ENCODE measurements at places on chromosomes 11 and 22. TPM values are rescaled to one million over a fixed set of nuclear protein-coding genes. Genes with fewer than 3 reads are reported as not detected.
A peak's percentile ranks its signal among the peaks of the same experiment; 100 is the strongest.

Gene ALG8
- 17.9 TPM for total RNA-seq

Gene ALX4
- not detected for total RNA-seq

Gene PDGFB
- 75.7 TPM for total RNA-seq

- DNase-seq: no peak
Measured at GRCh38 chr11:34501949-34502348, 11.6 kb downstream of the ELF5 start.

DNA sequence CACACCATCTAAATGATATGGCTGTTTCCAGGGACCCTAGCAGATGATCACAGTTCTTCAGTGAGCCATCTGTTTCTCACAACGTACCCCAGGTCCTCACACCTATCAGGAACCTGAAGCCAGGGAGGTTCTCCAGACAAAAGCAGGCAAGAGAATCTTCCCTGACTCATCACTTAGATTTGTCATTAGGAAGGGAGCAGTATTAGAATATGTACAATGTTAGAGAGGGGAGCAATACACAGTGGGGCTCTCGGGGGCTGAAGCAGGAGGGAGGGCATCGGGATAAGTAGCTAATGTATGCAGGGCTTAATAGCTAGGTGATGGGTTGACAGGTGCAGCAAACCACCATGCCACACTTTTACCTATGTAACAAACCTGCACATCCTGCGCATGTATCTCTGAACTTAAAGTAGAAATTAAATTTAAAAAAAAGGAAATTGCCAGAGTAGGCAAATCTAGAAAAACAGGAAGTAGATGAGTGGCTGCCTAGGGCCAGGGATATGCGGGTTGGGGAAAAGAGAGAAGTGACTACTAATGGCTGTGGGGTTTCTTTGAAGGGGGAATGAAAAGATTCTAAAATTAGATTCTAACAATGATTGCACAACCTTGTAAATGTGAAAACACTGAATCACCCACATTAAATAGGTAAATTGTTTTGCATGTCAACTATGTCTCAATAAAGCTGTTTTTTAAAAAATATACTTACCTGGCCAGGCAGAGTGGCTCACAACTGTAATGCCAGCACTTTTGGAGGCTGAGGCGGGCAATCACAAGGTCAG lies 14.4 kb downstream of the C22orf42 start:
- no peak for DNase-seq

DNA sequence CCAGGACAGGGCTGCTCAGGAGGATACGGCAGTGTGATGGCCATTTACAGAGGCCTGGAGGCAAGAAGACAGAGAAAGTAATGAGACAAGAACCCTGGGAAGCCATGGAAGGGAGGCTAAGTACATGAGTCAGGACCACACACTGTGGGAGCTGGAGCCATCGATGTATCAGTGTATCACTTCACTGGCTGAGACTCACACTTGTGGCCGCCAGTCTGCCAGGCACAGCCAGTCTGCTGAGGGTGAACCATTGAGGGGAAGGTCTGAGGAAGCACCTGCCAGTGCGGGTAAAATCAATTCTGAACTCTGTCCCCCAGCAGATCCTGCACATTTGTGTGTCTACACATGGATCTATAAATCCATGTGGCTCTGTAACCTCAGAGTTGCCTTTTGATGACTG lies 195.6 kb downstream of the GRIK4 start:
- no peak for DNase-seq

GRCh38 chr11:96275801-96276594 lies 67.0 kb downstream of the MAML2 start:
- DNase-seq: no peak

- peak; percentile 33 for DNase-seq
Measured at GRCh38 chr22:46373921-46374662, 38.6 kb downstream of the TRMU start.

GRCh38 chr11:33588056-33588455 lies 112.6 kb downstream of the C11orf91 start:
- no peak for DNase-seq

GRCh38 chr11:121482231-121483129 lies 29.7 kb upstream of the SORL1-AS1 start:
- peak; percentile 57 for DNase-seq

DNA sequence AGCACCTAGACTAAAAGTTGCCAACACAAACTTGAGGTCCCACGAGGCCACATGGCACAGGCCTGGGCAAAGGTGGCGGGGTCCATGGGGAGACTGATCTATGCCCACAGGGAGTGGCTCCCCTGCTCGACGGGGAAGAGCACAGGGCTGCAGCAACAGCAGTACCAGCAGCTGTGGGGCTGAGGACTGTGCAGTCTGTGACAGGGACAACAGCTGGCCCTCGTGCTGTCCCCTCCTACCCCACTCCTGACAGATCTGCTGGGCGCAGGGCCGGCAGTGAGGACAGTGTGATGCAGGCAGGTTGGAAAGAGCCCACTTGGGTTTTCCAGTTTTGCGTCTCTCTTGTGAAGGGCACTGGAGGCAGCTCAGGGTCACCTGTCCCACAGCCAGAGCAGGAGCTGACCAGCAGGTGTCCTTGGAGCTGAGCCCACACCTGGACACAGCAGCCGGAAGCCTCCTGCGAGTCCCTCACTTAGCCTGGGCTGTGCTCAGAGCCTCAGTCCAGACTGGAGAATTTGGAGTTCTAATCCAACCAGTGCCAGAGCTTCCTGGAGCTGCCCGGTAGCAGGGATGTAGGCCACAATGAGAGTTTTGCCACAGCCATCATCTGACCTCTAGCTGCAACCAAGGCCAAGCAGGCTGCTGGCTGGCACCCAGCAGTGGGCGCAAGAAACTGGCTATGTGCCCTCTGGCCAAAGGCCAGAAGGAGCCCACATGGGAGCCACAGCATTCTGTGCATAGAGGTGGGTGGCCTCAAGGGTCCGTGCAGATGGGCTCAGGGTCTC lies 3.6 kb upstream of the GAS2L1 start:
- DNase-seq: no peak

DNA sequence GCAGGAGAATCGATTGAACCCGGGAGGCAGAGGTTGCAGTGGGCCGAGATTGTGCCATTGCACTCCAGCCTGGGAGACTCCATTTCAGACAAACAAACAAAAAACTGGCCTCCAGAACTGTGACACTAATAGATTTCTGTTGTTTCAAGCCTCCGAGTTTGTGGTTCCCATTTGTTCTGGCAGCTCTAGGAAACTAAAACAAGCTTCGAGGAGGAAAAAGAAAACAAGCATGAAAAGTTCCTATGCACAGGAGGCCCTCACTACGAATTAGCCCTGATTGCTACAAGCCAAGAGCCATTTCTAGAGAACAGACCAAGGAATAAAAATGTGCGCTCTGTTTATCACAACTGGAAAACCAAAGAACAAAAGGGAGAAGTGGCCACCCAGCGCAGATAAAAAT lies 47.8 kb upstream of the SHANK2 start:
- no peak for DNase-seq

DNA sequence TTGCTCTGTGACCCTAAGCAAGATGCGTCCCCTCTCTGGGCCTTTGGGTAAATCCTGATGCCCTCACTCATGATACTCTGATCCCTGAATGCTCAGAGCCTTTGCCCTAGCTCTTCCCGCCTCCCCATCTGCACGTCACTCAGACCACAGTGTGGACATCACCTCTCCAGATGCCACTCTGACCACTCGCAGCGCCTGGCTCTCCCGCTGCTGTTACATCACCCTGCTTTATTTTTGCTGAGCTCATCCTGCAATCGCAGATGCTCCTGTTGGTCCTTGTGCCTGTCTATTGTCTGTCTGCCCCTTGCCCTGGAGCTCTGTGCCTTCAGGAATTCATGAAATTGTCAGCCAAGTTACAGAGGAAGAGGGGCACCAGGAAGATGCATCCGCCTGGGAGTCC lies 5.5 kb downstream of the OSM start:
- no peak for DNase-seq

GRCh38 chr11:59219836-59220235 lies 7.1 kb upstream of the MPEG1 start:
- DNase-seq: no peak

DNA sequence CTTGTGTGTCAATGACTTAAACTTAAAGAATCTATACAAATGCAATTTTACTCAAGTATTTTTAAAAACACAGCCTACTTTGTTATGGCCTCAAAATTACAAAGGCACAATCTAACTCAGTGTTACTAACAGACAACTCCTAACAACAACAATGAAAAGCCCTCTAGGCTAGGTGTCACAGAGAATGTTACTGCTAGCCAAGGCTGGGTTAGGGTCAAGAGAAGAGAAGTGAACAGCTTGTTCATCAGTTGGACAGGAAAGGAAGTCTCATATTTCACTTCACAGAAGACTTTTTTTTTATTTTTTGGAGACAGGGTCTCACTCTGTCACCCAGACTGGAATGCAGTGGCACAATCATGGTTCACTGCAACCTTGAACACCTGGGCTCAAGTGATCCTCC lies 26.0 kb downstream of the CLDN25 start:
- no peak for DNase-seq

All from dermis blood vessel endothelial cell (primary cell).